Inflammatory macrophage (primary cell): ENCODE measurements at places on chromosomes 11 and 22.

GRCh38 chr11:6576471-6577373 is 26.7 kb downstream of the RRP8 start:
- peak; percentile 13 for DNase-seq

DNA sequence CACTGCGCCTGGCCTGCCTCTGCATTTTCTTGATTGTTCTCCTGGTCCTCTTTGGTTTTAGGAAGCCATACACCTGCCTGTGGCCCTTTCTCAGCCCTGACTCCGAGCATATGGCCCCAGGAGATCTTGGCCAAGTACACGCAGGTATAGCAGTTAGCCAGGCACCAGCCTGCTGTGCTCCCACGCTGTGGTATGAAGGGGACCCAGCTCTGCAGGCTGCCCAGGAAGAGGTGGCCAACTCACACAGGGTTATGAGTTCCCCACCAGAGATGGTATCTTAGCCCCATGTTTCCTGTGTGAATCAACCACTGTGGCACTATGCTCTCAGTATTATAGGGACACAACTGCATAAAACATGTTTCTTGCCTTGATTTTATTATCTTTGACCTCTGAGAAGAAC is 31.1 kb downstream of the SGSM3 start:
- no peak for DNase-seq

- DNase-seq, result no peak
These were observed 19.1 kb downstream of the CD44 start for GRCh38 chr11:35157814-35158700.

DNA sequence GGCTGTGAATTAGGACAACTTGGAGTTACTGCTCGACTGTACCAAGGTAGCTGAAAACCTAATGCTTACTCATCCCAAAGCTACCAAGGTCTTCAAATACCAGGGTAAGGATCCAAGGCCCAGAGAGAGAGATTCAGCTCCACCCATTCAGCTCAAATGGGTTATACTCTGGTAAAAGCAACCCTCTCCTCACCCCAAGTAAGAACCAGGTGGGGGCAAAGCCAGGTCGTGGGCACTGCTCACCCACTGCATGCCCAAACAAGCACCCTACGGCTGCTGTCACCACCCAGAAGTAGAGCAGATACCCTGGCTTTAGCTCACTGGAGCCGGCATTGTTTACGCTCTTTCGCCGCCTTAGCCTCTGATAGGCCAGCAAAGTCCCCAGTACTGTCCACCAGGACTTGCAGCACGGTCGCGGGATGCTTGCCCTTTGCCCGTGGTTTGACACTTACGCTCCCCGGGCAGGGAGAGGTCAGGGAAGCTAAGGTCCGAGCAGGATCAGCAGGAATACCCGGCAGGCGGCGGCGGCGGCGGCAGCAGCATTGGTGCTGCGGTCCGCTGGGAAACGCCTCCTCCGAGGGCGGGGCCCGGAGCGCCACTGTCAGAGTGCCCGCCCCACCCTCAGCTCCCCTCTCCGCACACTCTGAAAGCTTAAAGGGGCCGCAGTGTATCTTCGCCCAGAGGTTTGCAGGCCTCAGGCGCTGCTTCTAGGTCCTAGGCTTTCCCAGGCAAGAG is 19.6 kb downstream of the CKAP5 start:
- peak; percentile 49 for DNase-seq
